Hematopoietic multipotent progenitor cell treated with erythropoietin and hydrocortisone succinate and interleukin-3 and kit ligand, for 6 days (in vitro differentiated cells): ENCODE measurements at places on chromosomes 11 and 22.
A peak's percentile ranks its signal among the peaks of the same experiment; 100 is the strongest.

- no peak for DNase-seq
Measured at GRCh38 chr11:129374993-129375750, 476 bp upstream of the BARX2 start.

GRCh38 chr11:117475716-117476530 is 148.3 kb downstream of the CEP164 start:
- no peak for DNase-seq

DNA sequence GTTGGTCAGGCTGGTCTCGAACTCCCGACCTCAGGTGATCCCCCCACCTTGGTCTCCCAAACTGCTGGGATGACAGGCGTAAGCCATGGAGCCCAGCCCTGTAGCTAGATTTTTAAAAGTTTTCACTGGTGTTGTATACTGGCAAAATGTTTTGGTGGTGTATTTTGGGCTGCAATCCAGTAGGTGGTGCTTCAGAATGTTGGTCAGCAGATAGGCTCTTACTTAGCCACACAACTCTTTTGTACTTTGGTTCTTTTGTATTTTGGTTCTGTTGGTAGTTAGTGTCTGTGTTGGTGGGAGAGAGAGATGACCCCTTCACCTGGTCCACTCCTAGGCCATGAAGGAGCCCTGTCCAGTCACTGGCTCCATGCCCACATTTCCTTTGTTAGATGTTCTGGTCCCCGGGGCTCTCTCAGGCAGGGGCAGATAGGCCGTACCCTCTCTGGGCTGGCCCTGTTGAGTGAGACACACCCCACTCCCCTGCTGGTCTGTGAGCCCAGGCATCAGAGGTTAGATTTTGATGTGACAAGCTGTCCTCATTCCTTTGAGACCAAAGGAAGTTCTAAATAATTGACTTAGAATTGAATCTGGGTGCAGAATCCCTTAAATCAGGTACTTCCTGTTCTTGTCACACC is 123.8 kb downstream of the DDX10 start:
- DNase-seq = peak; percentile 55

DNA sequence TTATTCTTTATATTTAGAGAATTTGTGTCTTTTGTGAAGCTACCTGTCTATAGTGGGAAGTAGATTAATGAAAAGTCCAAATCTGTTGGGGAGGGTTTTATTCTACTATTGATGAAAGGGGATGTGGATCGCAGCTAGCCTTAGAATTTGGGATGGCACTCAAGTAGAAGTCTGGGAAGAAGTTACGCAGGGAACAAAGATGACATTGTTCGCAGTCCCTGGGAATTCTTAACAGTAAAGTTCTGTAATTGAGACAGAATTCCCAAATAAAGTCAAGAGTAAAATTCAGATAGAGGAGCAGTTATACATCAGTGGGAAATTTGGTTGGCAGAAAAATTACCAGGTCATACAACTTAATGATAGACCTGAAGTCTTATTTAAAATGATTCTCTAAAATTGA is 64.1 kb downstream of the ATM start:
- no peak for DNase-seq

DNA sequence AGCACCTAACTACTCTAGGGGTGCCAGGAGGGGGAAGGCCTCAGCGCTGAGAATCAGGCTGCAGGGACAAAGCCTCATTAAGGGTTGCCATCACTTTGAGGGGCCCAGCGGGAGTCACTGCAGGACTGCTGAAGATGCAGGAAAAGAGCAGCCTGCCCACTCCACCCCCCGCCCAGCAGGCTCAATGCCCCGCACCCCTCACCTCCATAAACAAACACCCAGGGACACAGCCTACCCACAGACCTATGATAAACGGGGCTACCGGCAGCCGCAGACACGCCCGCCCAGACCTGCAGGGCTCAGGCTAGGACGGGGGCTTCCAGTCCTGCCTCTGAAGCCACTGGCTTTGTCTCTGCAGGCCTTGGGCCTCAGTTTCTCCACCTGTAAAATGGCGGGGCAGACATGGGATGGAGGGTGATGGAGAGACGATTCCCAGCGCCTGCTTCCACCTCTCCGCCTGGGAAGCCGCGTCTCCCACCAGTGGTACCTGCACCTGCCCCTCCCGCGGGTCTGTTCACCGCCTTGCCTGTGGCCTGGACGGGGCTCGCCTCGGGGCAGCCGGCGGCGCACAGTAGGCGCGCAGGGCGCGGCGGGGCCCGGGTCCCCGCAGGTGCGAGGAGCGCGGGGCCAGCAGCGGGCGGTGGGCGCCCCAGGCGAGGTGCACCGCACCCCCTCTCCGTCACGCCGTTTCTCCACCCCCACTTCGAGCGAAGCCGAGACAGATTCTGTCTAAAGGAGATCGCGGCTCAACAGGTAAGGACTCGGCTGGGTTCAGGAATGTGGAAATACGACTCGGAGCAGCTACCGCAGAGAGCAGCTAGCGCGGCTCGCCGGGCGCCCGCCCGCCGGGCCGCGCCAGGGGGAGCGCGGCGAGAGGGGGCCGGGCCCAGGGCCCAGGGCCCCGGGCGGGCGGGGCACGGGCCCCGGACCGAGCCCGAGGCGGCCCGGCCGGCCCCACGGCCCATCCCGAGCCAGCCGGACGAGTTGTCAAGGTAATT is 1.5 kb downstream of the WNT7B start:
- DNase-seq = no peak

GRCh38 chr11:113991170-113991569 is 16.3 kb downstream of the HTR3A start:
- DNase-seq = peak; percentile 74

DNA sequence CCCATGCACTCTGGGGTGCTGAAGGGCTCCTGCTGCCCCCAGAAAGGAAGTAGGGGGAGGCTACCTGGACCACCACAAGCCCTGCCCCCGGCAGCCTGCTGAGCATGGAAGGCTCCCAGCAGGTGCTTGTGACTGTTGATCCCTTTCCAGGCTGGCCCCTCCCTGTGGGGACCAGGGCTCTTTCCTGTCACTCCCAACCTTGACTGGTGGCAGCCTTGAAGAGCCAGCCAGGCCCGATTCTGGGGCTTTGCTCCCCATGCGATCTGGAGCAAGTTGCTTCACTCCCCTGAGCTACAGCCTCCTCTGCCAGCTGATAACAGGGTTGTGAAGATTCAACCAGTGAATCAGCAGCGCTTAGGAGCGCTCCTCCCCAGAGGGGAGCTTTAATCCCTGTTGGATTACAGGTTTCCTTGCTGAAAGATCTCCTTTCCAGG is 4.6 kb upstream of the CST6 start:
- DNase-seq = peak; percentile 35

DNA sequence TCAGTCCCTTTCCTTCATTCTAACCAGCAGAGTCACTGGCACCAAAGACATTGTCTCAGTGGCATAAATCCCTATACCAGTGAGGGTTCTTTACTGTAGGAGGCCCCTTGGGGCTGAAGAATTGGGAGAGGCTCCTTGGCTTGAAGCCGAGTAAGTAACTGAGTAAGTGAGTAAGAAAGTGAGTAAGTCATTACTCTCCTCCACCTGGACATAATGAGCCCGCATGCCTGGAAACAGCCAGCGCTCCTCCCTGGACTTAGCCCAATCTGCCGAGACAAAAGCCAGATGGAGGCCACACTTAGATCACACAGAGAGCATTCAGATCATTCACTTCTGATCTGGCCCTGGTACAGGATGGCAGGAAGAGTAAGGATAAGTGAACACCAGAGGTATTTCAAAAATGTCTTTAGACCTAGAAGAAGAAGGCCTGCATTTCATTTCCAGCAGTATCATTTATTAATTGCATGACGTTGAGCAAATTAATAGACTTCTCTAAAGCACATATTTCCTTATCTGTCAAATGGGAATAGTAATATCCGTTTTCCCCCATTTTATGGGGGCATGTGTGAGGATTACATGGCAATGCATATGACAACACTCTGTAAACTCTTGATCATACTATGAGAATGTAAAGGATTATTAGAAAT is 8.2 kb upstream of the MICAL3 start:
- no peak for DNase-seq

DNA sequence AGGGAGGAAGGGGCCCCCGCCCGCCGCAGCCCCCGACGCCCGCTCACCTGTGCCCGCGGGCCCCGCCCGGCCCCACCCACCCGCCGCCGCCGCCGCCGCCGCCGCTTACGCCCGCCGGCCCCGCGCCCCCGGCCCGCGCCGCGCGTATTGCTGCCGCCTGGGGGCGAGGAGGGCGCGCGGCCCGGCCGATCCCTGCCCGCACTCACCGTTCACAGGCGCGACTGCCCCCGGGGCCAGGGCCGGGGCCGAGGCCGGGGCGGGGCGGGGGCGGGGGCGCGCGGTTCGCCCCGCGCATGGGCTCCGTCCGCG is 212 bp downstream of the HRAS start:
- no peak for DNase-seq

DNA sequence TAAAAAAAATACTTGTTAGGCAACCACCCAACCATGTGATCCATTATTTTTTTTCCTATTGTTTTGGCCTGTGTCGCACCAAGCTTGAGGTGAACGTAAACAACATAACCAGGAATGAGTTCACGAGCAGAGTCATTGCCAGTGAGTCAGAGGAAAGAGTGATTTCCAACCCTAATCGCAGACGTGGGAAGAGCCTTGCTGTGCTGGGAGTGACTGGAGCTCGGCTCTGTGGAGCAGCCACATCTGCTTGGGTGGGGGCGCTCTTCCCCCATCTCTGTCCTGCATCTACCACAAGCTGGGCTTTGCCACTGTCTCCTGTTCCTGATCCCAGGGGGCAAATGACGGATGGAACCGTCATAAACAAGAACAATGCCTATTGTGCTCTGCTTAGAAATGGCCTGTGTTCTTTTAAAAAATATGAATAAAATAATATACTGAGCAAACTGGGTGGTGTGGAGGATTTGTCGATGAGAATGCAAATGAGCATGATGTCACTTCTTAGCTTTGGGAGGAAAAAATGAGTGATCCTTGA is 210.0 kb downstream of the KIRREL3 start:
- no peak for DNase-seq

- DNase-seq = no peak
Measured at GRCh38 chr11:71940561-71941219, 11.8 kb downstream of the RNF121 start.

- no peak for DNase-seq
Measured at GRCh38 chr11:110362971-110363509, 66.6 kb upstream of the RDX start.

GRCh38 chr11:5226732-5227310 is at the start of gene HBB:
Gene HBB (minus strand): TSS chr11:5227071. CDS start chr11:5227021, 50 bp downstream.
- peak; percentile 93 for DNase-seq

DNA sequence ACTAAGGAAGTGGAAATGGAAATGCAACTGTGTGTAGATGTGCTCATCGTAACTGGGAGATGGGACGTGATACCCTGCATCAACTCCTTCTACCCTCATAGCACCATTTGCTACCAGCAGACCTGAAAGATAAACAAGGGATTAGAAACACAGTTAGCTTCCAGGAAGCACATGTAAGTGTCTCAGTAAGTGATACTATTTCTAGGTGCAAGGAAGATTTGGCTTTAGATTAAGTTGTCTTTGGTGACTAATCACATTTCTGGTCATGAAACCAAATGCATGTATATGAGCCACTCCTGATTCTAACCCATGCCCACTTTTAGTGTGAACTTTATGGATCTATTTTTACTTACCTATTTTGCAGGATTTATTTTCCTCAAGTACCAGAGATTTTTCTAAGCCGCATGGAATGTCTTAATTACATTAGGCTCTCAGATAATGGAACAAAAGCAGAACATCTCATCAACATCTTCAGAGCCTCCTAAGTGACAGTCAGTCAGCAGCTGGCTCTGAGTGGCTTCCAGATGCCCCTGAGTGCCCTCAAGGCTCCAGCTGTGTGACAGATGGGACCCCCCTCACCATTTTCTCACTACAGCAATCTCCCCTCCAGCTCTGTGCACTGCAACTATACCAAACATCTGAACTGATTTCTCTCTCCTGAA is 21.2 kb downstream of the SLC5A12 start:
- no peak for DNase-seq

- DNase-seq = no peak
Measured at GRCh38 chr11:8805296-8805695, 105.7 kb upstream of the AKIP1 start.

- no peak for DNase-seq
Measured at GRCh38 chr11:102886999-102887398, 12.2 kb upstream of the MMP12 start.

DNA sequence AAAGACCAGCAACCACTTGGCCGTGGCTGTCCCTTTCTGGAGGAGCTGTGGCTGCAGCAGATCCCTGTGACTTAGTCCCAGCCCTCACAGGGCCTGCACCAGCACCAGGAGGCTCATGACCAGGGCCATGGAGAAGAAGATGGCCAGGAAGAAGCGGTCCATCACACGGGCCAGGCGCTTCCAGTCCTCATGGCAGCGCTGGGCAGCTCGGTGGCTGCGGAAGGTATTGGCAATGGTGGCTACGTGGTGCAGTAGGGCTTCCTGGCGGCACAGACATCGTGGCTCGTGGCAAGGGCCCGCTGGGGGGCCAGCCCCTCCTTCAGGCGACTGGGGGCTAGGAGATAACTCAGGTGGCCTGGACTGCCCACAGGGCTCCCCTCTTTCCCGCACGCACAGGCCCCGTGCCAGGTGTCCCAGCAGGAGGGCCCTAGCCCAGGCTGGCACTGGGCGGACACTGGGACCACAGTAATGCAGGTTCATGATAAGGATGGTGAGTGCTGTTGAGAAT is 5.1 kb downstream of the CHRNA10 start:
- DNase-seq = no peak

DNA sequence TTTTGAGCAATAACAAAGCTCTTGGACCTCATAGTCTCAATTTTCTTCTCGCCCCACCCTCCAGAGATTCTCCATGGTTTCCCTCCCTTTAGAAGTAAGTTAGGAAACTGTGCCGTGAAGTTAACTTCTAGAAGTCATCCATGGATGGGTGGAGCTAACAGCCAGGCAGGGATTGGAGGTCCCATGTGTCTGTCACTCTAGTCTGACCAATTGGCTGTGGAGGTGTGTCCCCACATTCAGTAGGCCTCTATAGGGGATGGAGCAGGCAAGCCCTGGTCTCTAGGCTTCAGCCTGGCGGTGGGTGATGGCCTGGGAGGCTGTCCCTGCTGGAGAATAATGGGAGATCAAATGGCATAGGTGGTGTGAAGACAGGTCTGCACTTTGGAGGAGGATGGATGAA is 50.7 kb downstream of the TP53I11 start:
- DNase-seq = peak; percentile 69

- no peak for DNase-seq
Measured at GRCh38 chr11:94379613-94380012, 21.6 kb downstream of the GPR83 start.

DNA sequence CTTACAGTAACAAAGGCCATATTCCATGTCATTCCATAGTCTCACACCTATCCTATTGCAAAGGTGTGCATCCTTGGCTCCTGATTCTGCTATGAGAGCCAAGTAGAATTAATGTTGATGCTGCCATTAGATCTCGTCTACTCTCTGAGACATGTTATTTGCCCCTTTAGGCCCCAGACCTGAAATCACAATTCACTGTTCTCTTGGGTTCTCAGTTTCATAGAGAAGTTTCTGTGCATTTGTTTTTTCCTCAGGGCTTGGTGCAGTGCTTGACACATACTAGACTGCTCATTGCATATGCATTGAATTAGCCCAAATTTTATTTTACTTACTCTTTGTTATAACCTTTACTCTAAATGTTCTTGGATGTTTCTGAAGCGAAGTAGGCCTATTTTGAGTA is 265.7 kb downstream of the JRKL start:
- no peak for DNase-seq

- DNase-seq = no peak
Measured at GRCh38 chr22:20242393-20243175, 25.5 kb downstream of the RTN4R start.

GRCh38 chr11:134864968-134865305 is 452.9 kb upstream of the B3GAT1 start:
- DNase-seq = no peak

- DNase-seq = no peak
Measured at GRCh38 chr11:115696563-115696962, 192.3 kb upstream of the CADM1 start.
